Right renal cortex interstitium (tissue), 3 donors: ENCODE measurements at places on chromosomes 2 and 18. TPM values are rescaled to one million over a fixed set of nuclear protein-coding genes. Genes with fewer than 3 reads are reported as not detected.

Gene BUB1
- polyA plus RNA-seq = 22.7 TPM

Gene COLEC12
- 30.4 TPM for polyA plus RNA-seq

Gene GPR17
- 0.29 TPM for polyA plus RNA-seq

Gene IL18RAP
- polyA plus RNA-seq = 0.29 TPM

Gene RAB31
- 32.0 TPM for polyA plus RNA-seq

Gene RPRD1A
- 64.2 TPM for polyA plus RNA-seq

Gene FAM124B
- 2.3 TPM for polyA plus RNA-seq

Gene PPP1R7
- 85.1 TPM for polyA plus RNA-seq

Gene IFT172
- 39.1 TPM for polyA plus RNA-seq

Gene CXCR1
- not detected for polyA plus RNA-seq

Gene NEU2
- polyA plus RNA-seq = not detected

Gene RBM44
- 0.51 TPM for polyA plus RNA-seq

Gene VRK2
- 21.7 TPM for polyA plus RNA-seq

Gene TDRD15
- polyA plus RNA-seq = 0.06 TPM

Gene UNC80
- polyA plus RNA-seq = 1.3 TPM

Gene MYCN
- polyA plus RNA-seq = 28.5 TPM
